ENCODE measurements at places on chromosomes 16 and 17.
A peak's percentile ranks its signal among the peaks of the same experiment; 100 is the strongest.

GRCh38 chr17:40168262-40168832, 8.9 kb upstream of the RAPGEFL1 start:
- DNase-seq: peak; percentile 62

GRCh38 chr17:69326377-69327059, 415 bp downstream of the ABCA5 start:
- DNase-seq: peak; percentile 30

GRCh38 chr16:12356632-12357340, 380.3 kb downstream of the SNX29 start:
- DNase-seq: no peak

- no peak for DNase-seq
Observed at GRCh38 chr17:916315-916714, 63.3 kb downstream of the NXN start.

GRCh38 chr16:86986809-86987487, 330.2 kb downstream of the C16orf95 start:
- no peak for DNase-seq

DNA sequence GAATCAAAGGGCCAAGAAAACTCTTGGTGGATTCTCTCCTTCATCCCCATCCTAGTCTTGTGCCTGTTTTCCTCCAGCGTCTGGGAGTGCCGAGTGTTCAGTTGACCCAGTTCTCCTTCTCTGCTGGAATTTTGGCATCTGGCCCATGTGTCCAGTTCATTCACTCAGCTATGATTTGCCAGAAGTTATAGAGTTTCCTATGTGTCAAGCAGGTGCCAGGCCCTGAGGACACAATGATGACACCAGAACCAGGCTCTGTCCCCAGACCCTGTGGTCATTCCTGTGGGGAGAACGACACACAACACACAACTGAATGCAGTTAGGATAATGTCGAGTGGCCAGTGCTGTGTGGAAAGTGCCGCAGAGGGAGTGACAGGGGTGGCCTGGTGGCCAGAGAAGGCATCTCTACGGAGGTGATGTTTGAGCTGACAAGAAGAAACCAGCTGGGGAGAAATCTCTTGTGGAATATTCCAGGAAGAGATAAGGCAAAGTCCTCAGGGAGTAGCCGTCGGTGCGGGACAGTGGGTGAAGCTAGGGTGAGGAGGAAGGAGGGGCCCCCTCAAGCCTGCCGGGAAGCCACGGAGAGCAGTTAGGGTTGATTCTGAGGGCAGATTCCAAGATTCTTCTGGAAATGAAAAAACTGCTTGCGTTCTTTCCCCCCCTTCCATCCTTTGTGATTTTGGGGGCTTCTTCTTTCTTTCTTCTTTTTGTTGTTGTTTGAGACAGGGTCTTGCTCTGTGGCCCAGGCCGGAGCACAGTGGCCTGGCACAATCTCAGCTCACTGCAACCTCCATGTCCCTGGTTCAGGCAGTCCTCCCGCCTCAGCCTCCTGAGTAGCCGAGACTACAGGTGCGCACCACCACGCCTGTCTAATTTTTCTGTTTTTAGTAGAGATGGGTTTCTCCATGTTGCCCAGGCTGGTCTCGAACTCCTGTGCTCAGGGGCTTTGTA, 35.8 kb upstream of the IL34 start:
- DNase-seq: no peak

DNA sequence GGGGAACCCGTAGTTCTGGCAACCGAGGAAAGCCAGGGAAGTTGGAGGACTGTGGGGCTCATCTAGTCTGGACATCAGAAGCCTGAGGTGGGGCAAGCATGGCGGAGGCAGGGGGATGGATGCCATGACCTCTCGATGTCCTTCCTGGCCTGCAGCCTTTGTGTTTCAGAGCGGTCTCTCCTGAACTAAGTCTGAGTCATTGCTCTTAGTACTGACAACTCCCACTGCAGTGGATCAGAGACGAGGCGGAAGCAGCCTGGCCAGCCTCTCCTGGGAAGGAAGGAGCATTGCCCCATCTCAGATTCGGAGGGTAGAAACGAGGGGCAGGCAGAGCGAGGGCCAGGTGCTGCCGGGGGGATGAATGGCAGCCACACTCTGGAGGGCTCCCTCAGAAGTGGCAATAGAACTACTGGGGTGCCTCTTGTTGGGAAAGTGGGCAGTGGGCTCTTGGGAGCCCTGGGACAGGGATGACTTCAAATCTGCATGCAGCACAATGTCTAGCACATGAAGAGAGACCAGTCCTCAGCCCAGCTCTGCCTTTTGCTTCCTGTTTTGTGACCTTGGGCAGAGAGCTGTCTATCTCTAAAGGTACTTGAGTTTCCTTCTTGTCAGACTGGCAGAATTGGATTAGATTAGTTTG, 3.6 kb upstream of the STAC2 start:
- DNase-seq: peak; percentile 57

DNA sequence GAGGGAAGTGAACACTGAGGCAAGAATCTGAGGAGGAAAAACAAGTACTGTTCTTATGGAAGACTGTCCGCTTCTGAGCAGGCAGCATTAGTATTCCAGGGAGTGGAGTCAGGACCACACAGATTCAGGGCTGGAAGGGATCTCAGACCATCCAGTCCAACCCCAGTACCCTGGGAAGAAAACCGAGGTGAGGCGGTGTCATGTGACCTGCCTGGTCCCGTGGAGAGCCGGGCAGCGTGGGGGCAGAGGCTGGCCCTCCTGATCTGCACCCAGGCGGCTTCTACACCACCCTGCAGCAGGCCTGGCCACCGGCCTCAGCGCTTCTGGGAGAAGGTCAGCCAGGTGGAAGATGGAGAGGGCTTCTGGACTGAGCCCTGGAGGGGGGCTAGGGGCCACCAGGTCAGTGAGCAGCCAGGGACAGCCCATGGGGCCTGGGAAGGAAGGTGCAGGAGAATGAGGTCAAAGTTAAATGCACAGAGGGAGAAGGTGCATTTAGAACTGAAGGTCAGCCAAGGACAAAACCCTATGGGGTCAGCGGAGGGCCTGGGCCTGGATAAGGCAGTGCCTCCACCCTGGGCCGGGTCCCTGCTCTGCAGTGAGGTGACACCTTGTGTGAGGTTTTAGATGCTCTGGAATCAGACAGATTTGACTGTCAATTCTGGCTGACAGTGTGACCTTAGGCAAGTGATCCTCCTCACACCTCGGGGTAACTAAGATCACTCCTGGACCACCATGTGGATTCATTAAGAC, 45.9 kb downstream of the VAC14 start:
- DNase-seq: no peak

- DNase-seq: no peak
Observed at GRCh38 chr16:50126183-50126582, 26.9 kb upstream of the TENT4B start.

GRCh38 chr16:64919929-64920607, 201.8 kb downstream of the CDH11 start:
- DNase-seq: no peak

DNA sequence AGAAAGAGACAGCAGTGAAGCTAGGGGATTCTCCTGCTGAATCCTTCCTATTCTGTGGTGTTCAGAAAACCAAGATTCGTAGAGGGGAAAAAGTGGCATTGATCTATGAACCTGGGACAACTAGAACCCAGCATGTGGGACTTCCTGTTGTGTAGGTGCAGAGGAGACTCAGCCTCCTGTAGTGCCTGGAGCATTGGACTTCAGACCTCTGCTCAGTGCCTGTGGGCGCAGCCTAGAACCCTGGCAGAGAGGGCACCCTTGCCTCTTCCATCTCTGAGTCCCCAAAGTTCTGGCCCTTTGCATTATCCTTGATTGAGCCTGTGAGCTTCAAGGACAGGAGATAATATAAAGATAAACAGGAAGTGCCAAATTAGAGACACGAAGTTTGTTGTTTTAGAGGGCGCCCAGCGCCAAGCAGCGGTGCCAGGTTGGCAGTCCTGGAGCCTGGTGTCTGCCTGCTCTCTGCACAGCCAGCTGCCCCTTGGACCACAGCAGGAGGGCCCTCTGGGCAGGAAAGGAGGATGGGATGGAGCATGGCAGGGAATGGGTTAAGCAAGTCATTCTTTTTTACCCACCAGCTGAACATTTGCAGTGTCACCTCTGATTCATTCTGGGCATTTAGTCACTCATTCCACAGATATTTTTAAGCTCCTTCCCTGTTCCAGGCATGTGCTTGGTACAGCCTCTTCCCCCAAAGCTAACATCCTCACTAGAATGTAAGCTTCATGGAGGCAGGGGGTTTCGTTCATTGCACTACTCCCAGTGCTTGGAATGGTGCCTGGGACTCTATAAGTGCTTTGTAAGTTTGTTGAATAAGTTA, 11.9 kb upstream of the SP6 start:
- peak; percentile 80 for DNase-seq

DNA sequence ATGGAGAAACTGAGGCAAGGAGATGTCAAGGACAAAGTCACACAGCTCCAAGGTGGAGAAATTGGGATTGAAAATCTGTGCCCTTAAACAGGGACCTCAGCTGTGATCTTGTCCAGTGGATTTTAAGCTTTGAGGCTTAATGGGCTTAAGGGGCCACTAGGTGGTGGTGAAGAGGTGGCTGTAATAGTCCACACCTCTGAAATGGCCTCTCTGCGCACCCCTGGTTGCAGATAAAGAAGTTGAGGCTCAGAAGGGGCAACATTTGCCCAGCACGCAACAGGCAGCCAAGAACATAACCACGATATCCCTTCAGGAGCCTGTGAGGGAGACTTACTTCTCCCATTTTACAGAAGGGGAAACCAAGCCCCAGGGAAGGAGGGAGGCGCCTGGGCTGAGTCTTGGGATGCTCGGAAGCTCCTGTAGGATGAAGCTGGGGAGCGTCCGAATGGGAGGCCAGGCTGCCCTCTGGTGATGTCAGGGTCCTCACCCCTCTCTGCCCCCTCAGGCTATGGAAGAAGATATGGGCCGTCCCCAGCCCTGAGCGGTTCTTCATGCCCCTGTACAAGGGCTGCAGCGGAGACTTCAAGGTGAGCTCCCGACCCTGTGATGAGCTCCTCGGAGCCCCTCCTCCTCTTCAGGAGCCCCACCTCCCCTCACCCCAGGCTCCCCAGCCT, 43.7 kb downstream of the IL21R start:
- DNase-seq: no peak

- no peak for DNase-seq
Observed at GRCh38 chr16:76963614-76964315, 227.2 kb upstream of the MON1B start.

DNA sequence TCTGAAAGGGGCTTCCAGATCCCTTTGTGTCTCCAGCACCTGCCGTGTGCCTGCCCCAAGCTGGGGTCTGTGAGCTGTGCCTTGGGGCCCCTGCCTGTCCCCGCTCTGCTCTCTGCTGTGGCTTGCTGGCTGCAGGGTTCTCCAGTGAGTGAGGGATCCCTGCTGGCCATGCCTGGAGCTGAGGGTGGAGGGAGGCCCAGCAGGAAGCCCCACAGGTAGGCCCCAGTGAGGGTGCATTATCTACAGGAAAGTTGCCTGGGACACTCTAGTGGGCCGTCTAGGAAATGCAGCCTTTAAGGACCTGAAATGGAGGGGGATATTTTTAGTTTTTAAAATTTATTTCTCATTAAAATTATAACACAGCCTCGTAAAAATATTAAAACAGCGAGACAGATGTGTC, 50.9 kb downstream of the JPH3 start:
- DNase-seq: peak; percentile 21

- no peak for DNase-seq
Observed at GRCh38 chr17:49456183-49456965, 38.7 kb upstream of the NGFR start.

DNA sequence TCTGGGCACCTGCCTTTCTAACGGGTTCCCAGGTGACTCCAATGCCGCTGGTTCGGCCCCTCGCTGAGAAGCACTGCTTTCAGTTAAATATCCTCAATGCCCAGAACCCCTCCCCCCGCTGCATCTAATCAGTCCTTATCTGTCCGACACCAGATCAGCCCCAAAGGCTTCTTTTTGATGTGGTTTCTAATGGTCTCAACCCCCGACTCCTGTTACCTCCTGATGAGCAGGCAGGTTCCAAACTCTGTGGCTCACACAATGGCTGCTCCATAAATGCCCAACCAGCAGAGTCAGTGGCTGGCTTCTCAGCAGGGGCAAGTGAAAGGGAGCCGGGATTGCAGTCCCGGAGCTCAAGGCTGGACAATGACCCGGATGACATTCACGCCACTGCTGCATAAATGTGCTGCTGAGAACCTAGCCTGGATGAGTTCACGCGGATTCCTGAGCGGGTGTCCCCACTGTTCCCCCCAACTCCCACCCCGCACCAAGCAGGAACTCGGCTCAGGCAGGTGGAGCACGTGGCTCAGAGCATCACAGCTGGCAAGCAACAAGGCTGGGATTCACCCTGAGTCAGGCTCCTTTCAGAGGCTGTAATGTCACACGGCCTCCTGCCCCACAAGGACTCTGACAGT, 1.0 kb upstream of the SLC38A8 start:
- no peak for DNase-seq

- DNase-seq: no peak
Observed at GRCh38 chr17:8175795-8176196, 384 bp downstream of the TMEM107 start.

- DNase-seq: peak; percentile 63
Observed at GRCh38 chr16:67277999-67278772, 1.1 kb upstream of the PLEKHG4 start.

DNA sequence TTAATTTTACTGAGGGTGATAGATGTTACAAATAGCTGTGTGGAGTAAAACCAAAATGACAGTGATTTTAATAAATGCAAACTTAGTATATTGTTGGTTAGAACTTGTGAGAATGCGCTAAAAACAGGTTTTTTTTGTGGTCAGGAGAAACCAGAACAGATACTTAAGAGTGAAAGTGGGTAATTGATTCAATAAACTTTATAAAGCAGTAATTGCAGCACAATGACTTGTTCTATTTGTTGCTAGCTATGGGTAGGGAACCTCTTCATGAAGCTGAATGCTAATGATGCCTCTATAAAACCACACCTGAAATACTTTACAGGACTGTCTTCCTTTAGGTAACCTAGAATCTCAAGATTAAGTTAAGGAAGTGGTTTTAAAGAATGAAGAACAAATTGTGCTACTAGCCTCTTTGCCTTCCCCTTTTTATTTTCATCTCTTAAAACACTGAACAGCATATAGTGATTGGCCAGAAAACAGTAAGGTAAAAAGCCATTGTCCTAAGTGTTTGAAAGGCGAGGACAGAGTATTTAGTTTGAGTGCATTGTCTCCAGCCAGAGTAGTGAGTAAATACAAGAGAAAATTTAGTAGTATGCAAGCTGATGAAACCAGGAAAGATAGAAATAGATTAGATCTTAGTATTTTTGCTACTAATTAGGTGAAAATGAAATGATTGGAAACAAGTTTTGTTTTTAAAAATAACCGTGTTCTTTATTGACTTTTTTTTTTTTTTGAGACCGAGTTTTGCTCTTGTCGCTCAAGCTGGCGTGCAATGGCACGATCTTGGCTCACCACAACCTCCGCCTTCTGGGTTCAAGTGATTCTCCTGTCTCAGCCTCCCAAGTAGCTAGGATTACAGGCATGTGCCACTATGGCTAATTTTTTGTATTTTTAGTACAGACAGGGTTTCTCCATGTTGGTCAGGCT, 6.0 kb downstream of the GGNBP2 start:
- DNase-seq: no peak

- no peak for DNase-seq
Observed at GRCh38 chr16:927406-927805, 43.4 kb downstream of the LMF1 start.

DNA sequence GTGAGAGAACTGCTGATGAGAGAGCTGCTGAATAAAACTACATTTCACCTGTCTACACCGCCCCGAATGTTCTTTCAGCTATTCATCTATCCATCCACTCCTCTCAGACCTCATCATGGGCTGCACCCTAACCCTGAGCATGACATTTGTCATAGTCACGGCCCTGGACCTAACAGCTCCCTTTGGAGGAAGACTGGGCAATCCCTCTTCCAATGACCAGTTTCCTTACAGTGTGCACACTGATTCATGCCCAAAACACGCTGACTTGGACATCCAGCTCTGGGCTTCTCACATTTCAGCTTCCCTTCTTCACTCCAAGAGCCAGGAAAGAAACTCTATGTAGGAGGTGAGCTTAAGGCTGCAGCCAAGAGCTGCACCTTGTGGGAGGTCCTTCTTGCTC, 41.8 kb upstream of the ARL4D start:
- peak; percentile 79 for DNase-seq
